ENCODE measurements at places on chromosomes 12 and 14.

- no peak for DNase-seq
Observed at GRCh38 chr14:72946491-72946890, 20.2 kb downstream of the DCAF4 start.

DNA sequence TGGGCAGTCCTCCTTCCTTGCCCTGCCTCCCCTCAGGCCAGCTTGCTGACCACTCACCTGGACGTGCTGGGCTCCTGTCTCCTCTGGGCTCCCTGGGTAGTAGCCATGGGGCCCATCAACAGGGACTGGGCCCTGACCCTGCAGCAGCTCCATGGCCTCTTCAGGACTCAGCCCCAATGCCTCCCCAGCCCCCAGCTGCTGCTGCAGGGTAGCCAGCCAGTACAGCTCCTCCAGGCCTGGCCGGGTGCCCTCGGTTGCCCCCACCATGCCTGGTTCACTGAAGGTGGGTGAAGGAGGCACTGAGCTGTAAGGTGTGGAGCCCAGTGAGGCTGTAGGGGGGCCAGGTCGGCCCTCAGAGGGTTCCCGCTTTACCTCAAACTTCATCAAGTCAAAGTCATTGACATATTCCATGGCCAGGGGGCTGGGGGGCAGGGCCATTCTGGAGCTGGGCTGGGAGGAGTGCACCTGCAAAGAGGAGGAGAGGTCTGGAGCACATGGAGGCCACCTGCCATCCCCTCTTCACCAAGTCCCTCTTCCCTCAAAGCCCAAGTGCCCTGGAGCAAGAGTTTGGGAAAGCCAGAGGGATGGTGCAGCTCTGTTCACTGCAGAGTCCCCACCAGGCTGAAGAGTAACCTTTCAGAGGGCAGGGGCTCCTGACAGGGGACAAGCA is 11.2 kb downstream of the CPNE6 start:
- DNase-seq, result no peak

GRCh38 chr12:24977060-24977459 is 28.2 kb upstream of the BCAT1 start:
- DNase-seq, result no peak

DNA sequence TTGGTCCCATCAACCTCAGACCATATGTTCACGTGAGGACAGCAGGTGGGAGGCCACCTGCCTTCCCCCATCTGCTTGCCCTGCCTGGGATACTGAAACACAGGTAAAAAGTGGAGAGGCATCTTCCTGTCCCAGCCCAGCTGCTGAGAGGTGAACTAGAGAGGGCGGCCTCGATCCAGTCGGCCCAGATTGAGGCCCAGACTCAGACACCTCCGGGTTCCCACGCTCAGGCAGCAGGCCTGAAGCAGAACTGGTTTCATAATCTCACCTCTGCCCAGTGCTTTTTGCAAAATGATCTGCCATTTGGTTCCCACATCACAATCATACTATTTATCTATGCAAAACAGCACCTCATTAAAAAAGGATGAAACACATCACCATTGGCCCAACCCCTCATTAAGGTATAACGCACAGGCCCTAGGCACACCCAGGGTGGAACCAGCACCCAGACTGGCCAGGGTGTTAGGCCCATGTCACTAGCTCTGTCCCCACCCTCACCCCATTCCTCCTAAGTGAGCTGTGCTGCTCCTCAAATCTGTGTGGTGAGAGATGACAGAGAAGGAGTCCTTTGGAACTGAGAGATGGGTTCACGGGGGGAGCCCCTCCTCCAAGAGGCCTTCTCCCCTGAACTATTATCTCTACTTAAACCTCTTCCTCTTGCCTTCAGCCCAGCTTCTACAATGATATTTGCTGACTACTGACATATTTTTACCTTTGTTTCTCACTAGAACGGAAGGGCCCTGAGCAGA is 81.1 kb downstream of the ZFP36L1 start:
- no peak for DNase-seq

DNA sequence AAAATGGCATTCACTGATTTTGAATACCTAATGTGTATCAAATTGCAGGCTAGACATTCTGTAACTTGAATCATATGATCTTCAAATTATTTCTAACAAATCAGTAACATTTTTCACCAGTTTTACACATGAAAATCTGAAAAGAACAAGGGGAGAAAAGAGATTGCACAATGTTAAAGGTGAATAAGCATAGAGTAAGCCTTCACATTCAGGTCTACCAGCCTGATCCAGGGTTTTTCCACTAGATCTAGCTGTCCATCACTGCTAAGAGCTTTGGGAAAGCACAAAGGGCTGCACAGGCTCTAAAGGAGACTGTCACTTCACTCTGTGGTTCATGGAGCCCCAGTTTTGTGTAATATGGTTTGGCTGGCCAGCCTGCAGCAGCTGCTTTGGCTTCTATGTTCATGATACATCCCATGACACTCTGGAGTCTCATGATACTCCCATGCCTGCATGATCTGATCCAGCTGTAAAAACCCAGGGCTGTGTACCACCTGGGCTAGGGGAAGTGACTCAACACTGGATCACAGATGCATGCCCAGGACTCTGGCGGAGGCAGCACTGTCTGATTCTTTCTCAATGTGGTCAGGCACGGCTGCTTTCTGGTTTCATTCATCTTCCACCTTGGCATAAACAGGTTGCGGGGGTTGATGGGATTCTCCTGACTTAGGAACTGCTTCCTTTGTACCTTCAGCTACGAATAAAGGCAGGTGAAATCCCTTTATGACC is 859.7 kb downstream of the GALC start:
- no peak for DNase-seq
